Hypothalamus (tissue), 51 donors: ENCODE measurements at places on chromosomes 1 and 21.

DNA sequence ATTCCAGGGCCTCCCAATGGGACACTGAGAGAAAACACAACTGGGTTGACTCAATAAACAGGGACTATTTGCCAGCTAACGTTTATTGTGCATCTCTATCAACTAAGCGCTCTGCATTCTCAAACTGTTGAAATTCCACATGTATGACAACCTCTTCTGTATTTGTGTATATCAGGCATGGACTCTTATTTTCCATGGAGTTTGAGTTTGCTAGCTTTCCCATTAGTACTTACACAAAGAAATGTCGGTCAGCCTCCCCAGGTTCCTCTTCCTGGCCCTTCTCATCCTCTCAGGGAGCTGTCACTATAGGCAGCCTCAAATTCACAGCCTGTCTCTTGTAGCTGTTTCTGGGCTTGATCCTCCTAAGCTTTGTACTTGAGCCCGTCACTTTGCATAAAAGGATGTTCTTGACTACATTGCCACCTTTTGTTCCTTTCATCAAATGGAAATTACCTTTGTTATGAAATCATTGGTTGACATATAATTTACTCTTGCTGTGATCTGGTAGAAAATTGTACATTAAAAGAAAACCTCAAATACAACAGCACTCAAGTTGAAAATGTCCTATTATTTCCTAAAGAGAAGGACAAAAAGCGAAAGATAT lies 60.0 kb upstream of the NTPCR start:
- no peak for DNase-seq

GRCh38 chr1:153741986-153742385 lies 14.1 kb downstream of the INTS3 start:
- no peak for DNase-seq

DNA sequence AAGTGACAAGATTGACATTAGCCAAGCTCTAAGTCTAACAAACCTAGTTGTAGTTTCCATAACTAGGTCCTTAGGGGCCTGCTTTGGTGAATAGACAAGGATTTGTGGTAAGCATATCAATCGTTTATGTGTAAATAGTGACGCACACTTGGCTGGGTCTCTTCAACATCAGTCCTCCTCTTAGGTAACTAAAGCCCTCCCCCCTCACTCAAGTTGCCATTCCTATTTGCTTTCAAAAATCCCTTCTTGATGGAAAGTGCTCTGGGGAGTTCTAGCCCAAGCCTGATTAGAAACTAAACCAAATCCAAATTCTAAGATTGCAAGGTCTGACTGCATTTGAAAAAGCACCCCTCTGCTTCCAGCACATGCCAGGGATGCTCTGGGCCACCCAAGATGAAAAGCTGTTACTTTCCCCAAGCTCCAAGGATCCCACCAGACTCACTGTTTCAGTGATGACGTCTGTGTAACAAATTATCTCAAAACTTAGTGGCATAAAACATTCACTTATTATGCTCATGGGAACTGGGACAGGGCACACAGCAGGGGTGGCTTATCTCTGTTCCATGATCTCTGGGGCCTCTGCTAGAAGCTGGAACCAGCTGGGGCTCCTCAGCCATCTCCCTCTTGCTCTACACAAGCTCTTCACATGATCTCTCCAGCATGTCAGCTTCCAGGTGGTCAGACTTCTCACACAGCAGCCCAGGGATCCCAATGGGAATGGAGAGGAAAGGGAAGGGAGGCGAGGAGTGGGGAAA lies 74.1 kb downstream of the RRAGC start:
- no peak for DNase-seq

DNA sequence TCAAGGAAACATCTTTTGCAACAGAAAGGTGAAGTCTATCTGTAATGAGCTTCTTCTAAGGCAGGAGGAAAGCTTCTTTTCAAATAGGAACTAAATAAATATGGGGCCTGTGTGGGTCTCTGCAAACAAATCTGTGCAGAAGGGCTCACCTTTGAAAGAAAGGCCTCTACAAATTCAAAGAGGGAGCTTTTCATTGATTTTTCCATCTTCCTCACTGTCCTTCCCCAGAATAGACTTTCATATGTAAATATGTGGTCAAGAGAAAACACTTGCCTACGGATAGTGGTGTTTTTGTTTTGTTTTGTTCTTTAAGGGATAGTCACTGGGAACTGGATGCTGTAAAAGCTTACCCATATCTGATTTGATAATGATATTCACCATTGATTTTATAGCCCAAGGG lies 223.4 kb downstream of the DSCAM start:
- DNase-seq: no peak

GRCh38 chr1:99662539-99663080 lies 16.7 kb downstream of the PALMD start:
- DNase-seq: peak; percentile 7

DNA sequence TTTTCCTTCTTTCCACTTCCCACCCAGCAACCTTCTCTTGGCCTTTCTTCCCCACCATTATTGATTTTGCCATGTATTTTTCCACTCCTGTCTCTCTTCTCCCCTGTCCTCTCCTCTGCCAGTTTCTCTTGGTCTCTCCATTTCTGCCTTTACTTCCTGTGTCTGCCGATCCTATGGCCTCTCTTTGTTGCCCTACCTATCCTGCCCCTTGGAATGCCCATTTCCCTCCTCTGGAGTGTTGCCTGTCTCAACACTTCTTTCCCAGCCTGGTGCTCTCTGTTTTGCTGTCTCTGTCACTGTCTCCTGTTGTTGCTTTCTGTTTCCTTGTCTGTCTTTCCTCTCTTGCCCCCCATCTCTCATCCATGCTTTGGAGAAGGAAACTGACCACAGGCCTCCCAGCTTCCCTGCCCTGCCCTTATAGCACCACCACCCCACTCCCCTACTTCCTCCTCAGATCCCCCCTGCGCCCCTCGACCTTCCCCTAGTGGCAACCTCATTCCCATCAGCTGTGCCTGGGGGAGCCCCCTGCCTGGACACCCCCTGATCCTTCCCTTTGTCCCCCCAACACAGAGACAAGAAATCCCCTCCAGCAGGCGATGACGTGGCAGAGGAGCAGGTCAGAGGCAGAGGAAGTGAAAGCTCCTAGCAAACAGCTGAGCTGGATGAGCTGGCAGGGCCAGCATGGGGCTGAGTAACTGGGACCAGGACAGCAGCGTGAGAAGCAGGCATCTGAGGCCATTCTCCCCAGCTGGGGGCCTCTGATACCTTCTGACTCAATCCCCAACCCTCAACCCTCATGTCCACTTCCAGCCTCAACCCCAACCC lies 6.6 kb upstream of the ETV3L start:
- no peak for DNase-seq

- DNase-seq: no peak
Measured at GRCh38 chr1:37461698-37462436, 12.5 kb upstream of the ZC3H12A start.

DNA sequence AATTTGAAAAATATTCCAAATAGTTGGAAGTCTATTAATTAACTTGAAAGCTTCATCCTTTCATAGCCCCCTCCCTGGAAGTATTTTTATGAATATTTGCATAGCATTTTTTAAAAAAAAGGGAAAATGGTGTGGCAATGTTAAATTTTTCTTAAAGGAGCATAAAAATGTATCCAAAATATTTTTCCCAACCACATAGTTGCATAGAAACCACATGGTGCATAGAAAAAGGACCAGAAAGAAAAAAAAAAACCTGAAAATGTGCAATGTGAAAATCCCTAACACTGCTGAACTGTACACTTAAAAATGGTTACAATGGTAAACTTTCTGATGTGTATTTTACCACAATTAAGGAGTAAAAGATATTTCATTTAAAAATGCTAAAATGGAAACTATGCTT lies 8.0 kb downstream of the C1orf167 start:
- DNase-seq: no peak

- DNase-seq: no peak
Measured at GRCh38 chr1:101044259-101044658, 18.7 kb upstream of the DPH5 start.

DNA sequence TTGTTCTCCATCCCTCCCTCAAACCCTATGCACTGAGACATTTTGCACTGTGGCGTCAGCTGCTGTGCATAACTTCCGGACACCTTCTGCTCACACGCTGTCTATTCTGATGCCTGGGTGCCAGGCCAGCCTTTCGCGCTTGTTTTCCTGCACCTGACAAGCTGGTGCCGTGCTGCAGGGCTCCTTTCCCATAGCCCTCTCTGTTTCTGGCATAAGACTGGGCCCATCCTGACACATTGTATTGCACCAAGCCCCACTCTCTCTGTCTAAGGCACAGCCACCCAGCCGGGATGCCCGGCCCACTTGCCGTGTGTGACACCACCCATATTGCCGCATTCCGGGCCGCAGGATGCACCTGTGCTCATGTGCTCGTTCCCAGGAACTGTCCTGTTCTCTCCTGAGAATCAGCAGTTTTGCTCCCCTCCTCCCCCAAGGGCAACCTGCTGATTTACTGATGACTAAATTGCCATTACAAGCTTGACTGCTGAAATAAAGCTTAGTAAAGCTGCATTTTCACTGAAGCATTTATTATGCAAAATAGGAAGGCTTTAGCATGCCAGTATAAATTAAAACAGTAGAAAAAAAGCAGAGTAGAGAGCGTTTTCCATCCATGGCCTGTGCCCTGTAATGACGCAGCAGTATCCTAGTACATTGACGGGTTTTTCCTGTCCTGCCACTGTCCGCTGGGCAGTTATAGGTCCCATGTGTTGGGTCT lies 88.0 kb downstream of the CD247 start:
- DNase-seq: no peak

DNA sequence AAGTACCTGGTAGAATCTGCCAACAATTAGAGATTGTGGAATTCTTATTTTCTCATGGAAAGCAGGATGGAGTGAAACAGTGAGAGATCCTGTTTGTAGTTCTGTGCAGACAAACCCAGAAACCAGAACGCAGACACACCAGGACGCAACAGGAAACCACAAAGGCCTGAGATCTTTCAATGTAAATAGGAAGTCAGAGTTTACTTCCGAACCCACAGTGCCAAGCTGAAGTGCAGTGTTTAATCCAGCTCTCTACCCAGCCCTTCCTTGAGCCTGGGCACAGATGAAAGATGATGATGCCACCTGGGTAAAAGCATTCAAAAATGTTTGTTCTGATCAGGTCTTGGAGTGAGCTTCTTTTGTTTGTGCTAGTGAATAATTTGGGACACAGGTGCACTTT lies 244.2 kb upstream of the HOOK1 start:
- no peak for DNase-seq
